ENCODE measurements at places on chromosomes 7 and 10.

DNA sequence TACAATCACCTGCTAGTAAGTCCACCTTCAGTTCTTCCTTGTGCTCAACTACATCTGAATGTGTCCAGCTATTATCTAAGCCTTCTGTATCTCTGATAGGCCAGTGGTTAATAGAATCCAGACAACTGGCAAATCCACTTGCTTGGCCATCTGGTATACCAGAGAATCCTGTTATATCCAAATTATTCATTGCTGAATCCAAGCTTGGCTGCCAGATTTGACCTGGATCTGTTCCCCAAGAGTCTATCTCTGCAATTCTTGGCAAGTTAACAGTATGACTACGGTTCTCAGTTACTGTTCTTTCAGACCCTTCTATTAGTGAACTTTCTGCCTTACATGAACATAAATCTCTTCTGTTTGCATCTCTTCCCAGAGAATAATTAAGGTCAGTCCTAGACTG lies 154.6 kb upstream of the TARP start:
- no peak for DNase-seq

GRCh38 chr7:72223351-72223750 lies 188.8 kb downstream of the CALN1 start:
- no peak for DNase-seq

DNA sequence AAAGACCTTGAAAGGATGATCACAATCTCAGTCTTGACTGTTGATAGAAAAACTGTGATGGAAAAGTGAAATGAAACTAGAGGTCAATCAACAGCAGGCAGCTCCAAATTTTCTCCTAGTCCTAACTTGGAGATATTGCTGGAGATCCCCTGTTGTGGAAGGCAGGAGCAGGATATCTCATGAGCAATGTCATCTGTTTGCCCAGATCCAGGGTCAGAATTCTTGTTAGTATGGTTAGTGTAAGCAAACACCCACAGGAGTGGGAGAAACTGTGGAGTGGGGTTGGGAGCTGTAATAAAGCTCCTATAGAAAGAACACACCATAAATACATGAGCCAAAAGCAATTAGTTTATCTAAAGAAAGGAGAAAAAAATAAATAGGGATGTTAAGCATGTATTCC lies 169.0 kb downstream of the AKR1D1 start:
- no peak for DNase-seq

DNA sequence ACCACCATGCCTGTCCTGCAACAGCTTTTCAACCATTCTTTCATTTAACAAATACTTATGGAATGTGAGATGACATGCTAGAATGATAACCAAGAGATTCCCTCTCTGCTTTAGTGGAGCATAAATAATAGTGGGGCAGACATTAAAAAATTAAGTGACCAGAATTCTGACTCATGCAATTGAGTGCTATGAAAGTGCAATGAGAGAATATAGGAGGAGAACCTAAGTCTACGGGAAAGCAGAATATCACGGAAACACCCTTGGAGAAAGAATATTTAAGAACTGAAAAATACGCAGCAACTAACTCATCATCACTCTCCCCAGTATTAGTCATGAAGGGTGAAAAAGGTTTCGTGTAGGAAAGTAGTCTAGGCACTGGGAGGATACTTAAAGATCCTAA lies 7.1 kb downstream of the KIF5B start:
- DNase-seq = no peak

DNA sequence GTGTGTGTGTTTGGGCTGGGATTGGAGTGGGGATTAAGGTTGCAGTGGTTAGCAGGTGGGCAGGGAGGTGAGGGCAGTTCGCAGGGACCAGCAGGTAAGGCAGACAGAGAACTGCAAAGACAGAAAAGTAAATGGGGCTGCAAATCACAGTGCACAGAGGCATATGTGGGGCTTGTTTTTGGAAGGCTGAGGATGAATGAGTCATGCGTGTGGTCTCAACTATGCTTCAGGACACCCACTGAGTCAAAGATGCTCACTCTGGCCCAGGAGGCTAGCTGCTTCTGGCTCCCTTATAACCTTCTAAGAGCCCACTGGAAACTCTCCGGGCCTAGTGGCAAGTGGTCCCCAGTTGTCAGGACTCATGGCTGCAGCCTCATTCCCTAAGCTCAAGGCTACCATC lies 118.2 kb downstream of the ZNF248 start:
- DNase-seq = no peak

GRCh38 chr7:151827620-151828019 lies 49.3 kb downstream of the PRKAG2 start:
- no peak for DNase-seq

- DNase-seq = no peak
These were observed 101.9 kb upstream of the NPS start for GRCh38 chr10:127447197-127447596.

GRCh38 chr10:16867556-16867955 lies 50.3 kb upstream of the RSU1 start:
- no peak for DNase-seq

DNA sequence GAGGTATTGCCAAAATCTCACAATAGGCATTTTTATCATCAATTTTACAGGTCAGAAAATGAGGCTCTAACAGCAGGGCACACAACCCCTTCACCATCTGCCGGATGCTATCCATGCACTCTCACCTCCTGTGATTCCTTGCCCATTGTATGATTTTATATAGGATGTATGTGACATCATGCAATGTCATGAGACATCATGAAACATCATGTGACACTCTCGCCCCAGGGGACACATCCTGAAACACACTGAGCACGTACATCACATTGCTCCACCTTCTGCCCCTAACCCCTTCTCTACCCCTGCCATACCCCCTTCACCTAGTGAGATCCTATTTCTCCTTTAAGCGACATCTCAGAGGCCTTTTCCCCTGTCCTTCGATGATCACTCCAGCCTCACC lies 189.4 kb downstream of the FRMD4A start:
- DNase-seq = no peak

DNA sequence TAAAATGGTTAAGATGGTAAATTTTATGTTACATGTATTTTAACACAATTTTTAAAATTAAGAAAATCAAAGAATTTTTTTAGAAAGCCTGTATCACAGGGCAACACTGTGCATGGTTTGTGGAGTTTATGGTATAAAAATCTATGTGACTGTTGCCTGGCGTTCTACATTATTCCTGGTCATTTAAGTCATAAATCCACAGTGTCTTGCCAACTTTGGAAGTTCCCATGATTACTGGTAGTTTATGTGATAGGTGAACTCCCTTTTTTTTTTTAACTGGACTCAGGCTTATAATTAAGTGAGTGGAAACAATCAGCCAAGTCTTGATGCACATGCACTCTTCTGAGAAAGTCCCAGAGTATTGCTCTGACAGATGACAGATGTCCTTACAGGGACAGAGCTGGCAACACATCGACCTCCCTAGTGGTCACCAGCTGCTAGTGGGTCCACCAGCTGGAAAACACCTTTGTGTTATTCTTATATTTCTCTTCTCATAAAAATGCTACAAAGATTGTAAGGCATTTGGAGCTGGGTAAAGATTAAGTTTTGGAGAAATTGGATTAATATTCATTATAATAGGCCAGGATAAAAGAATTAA lies 8.8 kb upstream of the STN1 start:
- DNase-seq = no peak

- DNase-seq = no peak
These were observed 21.8 kb downstream of the PWWP2B start for GRCh38 chr10:132418527-132419416.

DNA sequence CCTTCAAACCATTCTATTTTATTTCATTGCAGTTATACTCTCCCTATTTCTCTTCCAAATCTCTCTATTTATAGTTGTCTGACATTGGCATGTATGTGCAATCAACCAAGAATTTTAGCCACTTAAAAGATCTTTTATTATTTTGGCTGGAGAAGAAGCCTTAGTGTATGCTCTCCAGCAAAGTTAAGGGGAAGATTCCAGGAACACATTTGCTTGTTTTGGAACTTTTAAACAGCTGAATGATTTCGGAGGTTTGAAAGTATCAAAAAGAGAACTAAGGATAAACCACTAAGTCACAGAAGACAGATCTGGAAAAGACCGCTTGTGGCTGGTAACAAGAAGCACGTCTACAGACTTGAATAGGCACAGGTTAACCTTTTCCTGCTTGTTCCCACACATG lies 182.2 kb upstream of the FZD1 start:
- DNase-seq = no peak

- no peak for DNase-seq
These were observed 5.4 kb upstream of the GRM8 start for GRCh38 chr7:127258111-127258510.

DNA sequence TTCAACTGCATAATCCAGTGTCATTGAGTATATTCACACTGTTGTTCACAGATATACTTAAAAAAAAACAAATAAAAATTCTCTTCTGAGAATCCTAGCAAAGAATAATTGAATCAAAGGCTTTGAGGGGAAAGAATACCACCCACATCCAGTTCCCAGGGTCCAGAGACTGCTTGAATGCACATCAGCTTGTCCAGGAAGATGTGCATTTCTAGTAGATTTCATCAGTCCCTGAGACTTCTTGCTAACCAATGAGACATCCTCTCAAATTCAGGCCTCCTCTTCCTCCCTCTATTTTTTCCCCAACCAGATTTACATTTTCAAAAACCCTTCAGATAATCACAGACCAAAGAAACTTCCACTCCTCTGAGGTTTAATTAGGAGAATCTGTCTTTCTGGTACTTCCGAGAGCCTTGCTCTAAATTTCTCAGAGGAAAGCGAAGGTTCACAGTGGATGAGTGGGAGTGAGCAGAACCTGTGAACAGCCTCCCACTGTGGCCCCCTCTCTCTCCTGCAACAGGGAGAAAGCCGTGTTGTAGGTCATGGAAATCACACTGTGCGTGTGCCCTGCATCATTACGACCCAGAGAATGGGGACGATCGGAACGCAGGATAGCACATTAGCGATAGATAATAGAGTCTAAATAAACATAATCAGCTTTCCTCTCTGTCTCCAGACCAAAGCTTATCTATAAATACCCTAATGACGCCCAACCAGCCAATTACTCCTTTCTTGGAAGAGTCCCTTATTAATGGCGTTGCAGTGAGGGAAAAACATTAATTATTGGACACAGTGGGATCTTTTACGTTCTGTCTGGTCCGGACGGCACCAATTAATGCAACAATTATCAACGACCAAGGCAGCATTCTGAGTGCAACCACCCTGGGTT lies 212.5 kb downstream of the EMX2 start:
- no peak for DNase-seq

DNA sequence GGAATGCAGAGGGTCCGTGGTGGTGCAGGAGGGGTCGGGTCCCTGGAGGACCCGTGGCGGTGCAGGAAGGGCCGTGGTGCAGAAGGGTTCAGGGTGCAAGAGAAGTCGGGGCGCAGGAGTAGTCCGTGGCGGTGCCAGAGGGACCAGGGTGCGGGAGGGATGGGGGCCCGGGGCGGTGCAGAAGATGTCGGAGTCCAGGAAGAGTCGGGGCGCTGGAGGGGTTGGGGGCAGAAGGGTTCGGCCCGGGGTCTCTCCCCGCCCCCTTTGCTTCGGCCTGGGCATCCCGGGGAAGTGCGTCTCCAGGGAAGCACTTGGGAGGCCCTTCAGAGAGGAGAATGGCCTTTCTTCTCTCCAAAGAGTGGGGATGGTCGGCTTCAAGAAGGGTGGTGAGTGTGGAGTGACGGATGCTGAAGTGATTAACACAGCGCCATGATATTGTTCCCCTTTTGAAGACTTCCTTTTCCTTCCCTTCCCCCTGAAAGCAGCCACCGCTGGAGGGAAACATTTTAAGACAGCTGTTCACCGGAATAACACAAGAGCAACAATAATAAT lies 997 bp downstream of the WDR37 start:
- DNase-seq = no peak

DNA sequence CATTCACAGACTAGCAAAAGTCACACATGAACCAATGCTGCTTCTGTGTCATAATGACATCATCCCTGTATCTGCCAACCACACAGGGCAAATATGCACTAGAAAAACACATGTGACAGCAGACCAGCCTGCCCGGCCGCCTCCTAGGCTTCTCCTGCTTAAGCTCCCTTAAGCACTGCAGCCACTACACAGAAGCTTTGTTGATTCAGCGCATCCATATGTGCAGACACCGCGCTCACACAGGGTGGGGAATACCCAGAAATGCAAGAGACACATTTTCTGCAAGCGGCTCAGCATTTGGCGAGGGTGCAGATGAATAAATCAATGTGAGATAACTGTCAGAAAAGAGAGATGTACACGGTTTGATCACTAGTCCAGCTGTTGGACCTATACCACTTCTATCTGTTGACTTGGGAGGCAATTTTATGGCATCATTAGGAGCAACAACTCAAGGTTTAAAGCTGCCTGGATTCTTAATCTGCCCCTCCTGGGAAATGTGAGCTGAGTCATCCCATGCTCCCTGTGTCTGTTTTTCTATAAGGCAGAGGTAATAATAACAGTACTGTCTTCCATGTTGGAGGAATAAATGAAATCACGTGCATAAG lies 33.4 kb downstream of the CPXM2 start:
- no peak for DNase-seq

DNA sequence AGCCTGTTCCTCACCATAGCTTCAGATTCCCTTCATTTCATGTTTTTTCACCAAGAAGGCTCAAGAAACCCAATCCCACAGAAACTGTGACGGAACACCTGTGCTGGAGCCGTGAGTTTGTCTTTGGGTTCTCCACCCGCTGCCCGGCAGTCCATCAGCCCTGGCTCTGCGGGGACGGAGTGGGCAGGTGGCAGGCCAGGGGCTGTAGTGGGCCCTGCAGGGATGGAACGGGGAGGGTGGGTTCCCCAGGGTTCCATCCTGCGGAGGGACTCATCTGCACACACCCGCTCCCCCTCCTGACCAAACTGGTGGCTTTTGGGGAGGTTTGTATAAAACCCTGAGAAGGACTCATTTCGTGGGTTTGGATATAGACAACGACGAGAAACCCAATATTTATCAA lies 15.0 kb downstream of the CYP17A1 start:
- no peak for DNase-seq

DNA sequence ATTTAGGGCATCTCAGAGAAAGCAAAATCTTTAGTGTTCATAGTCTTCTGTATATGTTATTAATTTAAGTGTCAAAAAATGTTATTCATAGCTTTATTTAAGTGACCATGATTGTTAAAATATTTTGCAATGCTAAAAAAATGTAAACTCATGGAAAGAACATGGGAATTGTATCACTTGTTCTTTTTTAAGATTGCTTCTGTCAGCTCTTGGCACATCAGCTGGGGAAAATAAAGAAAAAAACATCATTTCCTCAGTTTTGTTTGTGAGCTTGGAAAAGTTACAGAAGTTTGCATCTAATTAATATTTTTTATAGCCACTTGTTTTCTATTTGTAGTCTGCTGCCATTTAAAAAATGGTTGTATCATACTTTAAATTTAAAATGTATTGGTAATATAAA lies 285.9 kb upstream of the CSTF2T start:
- no peak for DNase-seq

DNA sequence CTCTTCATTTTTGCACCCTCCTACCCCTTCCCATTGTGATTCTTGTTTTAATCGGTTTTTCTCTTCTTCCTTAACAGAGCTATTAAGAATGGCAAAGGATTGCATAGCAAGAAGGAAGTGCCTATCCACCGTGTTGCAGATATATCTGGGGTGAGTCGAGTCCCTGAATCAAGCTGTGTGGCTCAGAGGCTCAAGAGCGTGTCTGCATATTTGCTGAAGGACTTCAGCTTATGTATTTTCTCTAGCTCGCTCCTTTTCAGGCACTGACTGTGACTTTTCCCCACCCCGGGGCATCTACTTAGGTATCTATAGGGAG lies 126.6 kb downstream of the LRRC4 start:
- no peak for DNase-seq

GRCh38 chr7:18772567-18772965 lies 277.0 kb downstream of the HDAC9 start:
- DNase-seq = no peak

All from NCI-H1930 (cell line).